Stimulated activated CD8-positive, alpha-beta memory T cell treated with anti-CD3 and anti-CD28 coated beads, Interleukin-7, amount 100 ng/mL, for 1 hour (primary cell): ENCODE measurements at places on chromosomes 5 and 9.

DNA sequence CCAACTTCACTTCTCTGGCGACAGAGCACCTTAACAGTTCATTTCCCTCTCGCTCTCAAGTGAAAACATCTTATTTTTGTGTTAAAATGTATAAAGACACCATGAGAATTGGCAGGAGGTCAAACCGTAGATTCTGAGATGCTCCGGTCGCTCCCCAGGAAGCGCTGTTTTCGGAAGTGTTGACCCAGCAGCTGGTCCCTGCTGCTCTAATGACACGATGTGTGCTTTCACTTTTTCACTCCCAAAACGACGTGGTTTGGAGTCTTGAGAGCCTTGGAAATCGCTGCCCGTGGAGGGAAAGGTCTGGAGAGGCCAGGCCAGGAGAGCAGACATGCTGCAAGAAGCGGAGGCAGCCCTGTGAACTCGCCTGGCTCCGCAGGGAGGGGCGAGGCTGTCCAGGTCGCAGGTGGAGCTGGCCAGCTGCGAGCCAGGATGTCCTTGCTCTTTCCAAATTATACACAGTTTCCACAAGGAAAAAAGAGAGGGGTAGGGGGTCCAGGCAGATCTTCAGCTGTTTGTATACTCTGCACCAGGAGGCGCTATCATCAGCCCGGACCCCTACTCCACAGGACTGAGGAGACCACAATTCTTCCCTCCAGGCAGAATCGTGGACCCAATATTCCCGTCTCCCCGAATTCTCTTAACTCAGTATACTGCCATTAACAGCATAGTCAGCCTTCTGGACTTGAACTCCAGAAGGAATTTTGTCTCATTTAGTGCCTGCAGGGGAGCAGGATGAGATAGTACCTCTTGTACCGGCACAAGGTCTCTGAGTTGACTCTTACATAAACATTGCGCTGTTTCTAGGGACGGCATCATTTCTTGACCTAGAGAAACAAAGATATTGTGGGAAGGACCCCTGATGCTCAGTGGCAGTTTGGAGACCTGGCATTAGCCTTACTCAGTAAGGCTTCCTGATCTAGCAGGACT, 248.6 kb upstream of the ANKRD55 start:
- DNase-seq = no peak

DNA sequence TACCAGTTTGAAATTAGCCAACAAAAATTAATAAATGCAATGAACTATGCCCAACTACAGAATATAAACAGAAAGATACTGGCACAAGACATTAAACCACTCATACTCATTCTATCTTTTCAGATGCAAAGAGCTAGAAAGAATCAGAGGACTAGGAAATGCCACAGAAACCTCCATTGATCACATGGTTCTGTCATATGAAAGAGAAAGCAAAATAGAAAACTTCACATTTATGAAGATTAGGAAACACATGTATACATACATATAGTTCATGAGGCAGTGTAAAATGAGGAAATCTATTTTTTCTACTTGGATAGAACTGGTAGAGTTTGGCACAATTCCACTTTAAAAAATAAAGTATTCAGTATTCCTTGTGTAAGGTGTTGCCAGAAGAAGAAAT, 275.1 kb upstream of the PTGER4 start:
- no peak for DNase-seq

GRCh38 chr9:16974436-16974835, 104.0 kb upstream of the BNC2 start:
- no peak for DNase-seq

GRCh38 chr9:114301798-114302565, 20.9 kb upstream of the ORM1 start:
- DNase-seq = no peak

- DNase-seq = no peak
These were observed 67.9 kb upstream of the PRR16 start for GRCh38 chr5:120396186-120396585.

GRCh38 chr9:86766912-86767311, 180.4 kb downstream of the GAS1 start:
- DNase-seq = no peak

DNA sequence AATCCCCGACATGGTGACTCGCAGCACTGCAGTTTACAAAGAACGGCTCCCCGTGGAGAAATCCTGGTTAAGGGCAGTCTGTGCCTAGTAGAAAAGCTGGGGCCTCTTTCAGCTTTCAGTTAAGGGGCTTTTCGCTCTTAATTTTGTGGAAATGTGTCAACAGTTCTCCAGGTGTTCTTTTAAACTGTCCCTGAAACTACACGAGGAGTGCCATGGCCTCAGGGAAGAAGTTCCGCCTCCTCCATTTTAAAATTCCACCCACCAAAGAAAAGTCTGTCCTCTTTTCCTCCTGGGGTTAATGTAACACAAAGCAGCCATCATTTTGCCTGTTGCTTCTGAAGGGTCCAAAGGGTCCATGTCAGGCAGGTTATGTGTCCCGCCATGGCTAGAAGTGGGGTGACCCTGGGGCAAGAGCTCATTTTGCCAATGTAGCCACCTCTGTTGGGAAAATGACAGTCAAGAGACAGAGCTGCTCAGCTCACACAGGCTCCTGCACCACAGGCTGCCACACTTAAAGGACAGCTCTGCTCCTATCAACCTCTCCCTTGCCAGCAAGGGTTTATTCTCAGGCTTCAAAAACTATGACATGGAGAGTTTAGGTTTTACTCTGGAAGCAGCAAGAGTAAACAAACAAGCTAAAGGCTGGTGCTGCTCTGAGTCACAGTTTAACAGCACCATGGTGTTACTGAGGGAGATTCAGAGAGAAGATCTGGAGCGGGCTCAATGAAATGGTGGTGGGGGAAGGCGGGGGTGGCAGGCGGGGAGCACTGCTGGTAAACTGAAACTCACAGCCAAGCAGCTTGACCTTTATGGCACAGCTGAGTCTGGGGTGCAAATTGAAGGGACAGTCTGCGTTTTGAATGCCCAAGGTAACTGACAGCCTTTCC, 3.2 kb downstream of the WHRN start:
- DNase-seq = no peak

DNA sequence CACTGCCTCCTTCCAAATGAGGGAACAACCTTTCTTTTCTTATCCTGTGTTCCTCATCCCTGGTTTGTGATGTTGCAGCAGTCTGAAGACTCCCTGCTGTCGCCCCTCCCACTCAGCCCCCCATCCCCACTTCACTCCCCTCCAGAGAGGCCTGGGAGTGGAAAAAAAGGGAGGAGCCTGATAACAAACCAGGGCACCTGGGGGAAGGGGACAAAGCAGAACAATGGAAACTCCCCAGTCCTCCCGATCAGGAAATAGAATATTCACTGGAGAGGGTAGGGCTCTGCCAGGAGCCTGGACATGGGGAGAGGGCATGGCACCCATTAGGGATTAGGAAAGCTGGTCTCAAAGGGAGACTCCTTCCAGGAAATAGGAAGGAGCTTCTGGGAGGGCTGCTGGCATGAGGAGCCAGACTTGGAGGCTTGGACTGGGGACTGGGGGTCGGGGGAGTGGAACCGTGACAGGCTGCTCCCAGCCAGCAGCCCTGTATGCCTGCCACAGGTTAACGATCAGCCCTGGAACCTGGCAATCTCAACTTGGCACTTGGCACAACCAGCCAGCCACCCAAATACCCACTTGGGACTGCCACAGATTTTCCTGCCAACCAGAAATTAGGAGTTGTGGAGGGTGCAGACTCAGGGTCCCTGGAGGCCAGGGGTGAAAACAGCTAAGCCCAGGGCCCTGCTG, 20.0 kb downstream of the PCDH1 start:
- DNase-seq = no peak

DNA sequence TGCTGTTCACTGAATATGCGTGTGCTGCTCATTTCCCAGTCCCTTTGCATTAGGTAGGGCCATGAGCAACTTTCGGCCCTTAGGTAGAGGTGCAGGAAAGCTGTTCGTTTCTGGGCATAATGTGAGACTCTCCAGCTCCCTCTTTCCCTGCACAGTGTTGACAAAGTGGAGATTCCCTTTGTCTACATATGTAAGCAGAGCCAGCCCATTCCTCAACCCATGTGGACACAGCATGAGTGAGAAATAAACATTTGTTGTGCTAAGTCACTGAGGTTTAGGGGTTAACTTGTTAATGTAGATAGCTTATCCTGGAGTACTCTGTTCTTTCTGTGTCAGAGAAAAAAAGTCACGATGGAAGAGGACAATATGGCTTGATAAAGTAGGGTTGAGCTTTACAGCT, 343.8 kb downstream of the PSAT1 start:
- no peak for DNase-seq

GRCh38 chr5:168607946-168608345, 28.8 kb upstream of the PANK3 start:
- DNase-seq = no peak

DNA sequence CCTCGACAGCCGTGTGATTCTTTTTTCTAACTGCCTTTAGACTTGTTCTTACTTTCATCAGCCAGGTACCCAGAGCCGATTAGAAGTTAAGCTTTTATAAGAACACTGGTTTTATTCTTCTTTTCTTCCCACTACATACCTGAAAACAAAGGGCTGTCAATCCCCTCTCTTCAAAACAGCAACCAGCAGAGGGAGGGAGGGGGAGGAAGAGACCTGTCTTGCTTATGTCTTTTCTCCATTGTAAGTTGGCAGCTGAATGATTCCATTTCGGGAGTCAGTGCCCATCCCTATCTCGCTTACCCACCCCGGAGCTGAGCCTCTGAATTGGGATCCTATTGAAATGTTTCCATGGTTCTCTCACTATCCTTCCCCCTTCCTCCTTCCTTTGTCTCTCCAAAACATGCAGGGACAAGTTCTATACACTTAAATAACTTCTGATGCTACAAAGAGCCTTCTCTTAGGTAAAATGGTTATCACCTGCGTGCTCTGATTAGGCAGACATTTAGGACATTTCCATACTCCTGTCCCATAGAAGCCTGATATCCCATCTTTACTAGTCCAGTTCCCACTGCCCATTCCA, 83.9 kb upstream of the WWC1 start:
- no peak for DNase-seq

DNA sequence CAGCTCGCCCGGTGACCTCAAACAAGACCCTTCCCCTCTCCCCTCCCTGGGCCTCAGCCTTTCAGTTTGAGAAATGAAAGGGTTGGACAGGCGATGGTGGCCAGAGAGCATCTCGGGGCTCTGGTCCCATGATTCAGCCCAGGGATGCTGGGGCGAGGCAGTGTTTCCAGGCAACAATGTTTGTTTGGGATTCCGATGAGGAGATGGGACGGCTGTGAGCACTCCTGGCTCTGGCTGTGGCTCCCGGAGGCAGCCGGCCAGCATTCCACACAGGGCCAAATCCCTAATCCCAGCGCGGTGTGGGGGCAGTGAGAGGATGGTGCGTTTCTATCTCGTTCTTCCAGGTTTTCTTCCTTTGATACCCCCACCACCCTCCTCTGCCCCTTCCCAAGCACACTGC, 66.0 kb downstream of the HMCN2 start:
- DNase-seq = no peak

GRCh38 chr5:116359592-116359991, 215.0 kb downstream of the SEMA6A start:
- no peak for DNase-seq

GRCh38 chr5:168637281-168637680, 58.1 kb upstream of the PANK3 start:
- DNase-seq = no peak

DNA sequence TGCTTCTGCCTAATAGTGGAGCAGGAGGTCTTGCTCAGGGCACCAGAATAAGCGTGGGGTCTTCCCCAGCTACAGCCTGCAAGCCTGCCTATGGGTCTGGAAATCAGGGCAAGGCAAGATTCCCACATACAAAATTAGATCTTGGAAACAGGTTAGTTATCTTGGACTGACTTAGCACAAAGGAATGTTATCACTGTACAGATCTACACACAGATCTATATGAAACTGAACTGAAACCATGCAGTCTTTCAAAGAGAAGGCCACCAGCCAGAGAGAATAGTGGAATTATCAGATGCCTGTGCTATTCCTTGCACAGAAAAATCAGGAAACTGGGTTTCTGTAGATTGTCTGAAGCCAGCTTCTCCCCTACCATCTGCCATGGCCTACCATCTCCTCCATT, 585.7 kb downstream of the ACTL7B start:
- DNase-seq = no peak

DNA sequence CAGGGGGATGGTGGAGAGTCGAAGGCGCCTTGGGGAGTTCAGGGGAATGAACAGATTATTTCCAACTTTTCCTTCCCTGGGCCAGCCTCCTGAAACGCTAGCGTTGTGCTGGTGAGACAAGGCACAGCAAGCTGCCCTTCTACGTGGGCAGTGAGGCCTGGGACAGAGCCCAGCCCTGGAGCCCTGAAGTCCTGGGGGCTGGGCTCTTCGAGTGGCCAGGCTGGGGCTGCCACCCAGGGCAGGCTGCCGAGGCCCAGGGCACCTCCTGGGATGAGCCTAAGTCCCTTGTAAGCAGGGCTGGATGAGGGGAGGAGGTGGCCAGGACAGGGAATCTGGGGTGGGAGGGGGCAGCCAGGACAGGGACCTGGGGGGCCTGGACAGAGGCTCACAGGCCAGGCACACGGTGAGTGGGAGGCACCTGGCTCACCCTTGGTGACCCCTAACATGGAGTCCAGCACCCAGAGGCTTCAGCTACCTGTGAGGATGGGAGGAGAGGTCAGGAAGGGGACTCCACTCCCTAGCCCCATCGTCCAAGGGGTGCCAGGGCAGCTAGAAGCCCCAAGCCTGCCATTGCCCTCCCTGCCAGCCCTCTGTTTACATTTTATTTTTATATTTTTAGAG, 1.3 kb upstream of the LCN12 start:
- no peak for DNase-seq
